ENCODE measurements at places on chromosomes 12 and 14.

DNA sequence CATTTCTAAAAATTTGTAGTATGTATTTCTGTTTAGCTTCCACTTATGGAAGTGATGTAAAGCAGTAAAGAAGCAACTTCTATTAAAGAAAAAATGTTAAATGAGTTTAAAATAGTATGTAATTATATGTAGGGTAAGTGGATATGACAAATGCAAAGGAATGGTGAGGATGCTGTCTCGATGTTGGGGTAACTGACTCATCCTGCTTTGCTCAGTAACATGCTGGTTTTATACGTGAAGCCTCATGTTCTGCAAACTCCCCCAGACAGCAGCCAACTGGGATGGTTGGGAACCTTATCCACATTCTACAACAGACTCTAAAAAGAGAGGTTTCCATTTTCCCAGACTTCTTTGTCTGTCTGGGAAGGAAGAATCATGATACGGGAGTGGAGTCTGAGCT lies 1006.4 kb upstream of the TMEM132C start:
- DNase-seq = no peak

DNA sequence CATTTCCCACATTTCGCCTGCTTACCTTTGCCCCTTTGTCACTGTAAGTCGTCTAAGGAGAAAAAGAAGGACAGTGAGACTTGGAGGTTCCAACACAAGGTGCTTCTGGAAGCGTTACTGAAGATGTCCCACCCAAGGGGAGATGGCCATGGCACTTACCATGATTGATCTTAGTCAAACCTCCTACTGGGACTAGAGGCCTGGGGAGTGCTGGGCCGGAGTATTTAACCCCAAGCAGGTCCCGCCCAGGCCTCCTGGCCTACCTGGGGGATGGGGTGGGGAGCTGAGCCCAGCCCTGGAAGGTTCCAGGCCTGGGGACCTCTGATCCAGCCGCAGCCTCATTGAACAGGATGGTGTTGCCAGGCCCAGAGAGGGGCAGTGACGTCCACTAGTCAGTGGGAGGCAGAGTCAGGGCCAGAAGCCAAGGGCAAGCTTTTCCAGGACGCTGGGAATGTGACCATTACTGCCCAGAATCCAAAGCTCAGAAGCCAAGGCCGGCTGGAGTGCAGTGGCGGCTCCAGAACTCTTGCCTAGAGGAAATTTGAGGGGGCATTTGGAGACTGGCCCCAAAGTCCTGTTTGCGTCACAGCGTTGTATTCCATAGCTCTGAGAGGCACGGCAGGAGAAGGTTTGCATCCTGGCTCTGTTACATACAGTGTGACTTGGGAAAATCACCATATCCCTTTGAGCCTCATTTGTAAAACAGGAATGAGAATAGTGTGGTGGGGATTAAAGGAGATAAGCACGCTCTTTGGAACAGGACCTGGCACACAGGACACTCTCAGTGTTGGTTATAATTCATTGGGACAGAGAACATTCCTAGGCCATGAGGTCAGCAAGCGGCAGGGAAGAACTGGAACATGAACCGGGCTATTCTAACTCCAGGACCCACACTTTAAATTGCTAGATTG lies at the start of gene HPD:
HPD (minus strand) TSS at position 198 of the 911 bp plus-strand sequence; CDS start at position 162, 36 bp downstream.
- no peak for DNase-seq

- no peak for DNase-seq
Observed at GRCh38 chr12:3102771-3103410, 25.7 kb downstream of the TSPAN9 start.

- peak; percentile 79 for DNase-seq
Observed at GRCh38 chr12:52050758-52051541, at the start of gene NR4A1. Gene NR4A1, plus strand, starts transcription at chr12:52051442. Its CDS starts 2,887 bp downstream, at chr12:52054329.

GRCh38 chr12:44582521-44582920 lies 293.6 kb downstream of the NELL2 start:
- no peak for DNase-seq

GRCh38 chr14:32134448-32135097 lies 57.5 kb downstream of the ARHGAP5 start:
- no peak for DNase-seq

DNA sequence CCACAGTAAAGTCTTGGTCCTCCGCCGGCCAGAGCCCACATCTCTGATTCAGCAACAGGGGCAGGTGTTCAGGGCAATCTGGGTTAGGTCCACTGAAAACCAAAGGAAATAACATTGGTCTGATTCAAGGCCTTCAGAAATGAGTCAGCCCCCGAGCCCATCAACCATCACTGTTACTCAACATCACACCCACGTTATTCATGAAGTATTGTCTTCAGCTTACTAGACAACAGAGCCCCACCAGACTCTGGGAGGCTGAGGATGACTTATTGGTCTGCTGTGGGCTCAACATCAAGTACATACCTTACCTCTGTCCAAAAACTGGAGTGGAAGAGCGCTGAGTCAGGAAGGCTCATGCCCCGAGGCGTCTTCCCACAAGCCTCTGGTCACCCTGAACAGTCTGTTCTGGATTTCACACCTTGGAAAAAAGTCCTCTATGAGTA lies 97.5 kb downstream of the ZFP36L1 start:
- no peak for DNase-seq
